Cardiac atrium fibroblast (primary cell): ENCODE measurements at places on chromosomes 3 and 15. TPM values are rescaled to one million over a fixed set of nuclear protein-coding genes. Genes with fewer than 3 reads are reported as not detected.

POPDC2 gene
- 0.81 TPM in 1 of 2 replicates, not detected in the other for total RNA-seq

SEMA3G gene
- under 0.01 and 0.49 TPM in 2 replicates for total RNA-seq

GHSR gene
- not detected in 2 replicates for total RNA-seq

LRRC31 gene
- not detected in 2 replicates for total RNA-seq

RETNLB gene
- not detected in 2 replicates for total RNA-seq

MELTF gene
- total RNA-seq: 32.1 and 60.3 TPM in 2 replicates

PLSCR2 gene
- total RNA-seq: not detected in 2 replicates

SLC51A gene
- not detected in 2 replicates for total RNA-seq

THBS1 gene
- total RNA-seq: 2,581 and 3,340 TPM in 2 replicates

FBXL22 gene
- total RNA-seq: 1.5 TPM in 1 of 2 replicates, not detected in the other

NEK10 gene
- 1.3 and 2.4 TPM in 2 replicates for total RNA-seq

ATRIP gene
- 3.9 and 4.9 TPM in 2 replicates for total RNA-seq

AADACL2 gene
- not detected in 2 replicates for total RNA-seq

LARP6 gene
- total RNA-seq: 51.4 and 78.5 TPM in 2 replicates

CLDN16 gene
- not detected in 2 replicates for total RNA-seq

ANKRD63 gene
- not detected in 2 replicates for total RNA-seq
